ENCODE measurements at places on chromosomes 4 and X.

DNA sequence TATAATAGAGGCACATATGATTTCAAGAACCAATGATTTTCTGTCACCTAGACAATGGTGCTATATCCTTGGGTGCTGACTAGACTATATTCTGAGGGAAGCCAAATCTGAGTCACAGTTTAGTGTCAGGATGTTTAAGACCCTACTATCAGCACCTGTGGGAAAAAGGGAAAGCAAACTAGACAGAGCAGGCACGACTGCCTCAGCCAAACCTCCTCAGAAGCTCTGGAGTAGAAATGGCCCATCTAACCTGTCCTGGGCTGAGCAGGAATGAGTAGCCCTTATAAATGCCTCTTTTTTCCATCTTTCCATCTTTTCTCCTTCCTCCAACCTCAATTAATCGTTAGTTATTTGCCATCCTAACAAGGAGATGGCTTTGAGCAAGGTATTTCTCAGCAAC, 80.4 kb upstream of the TECRL start:
- no peak for DNase-seq

DNA sequence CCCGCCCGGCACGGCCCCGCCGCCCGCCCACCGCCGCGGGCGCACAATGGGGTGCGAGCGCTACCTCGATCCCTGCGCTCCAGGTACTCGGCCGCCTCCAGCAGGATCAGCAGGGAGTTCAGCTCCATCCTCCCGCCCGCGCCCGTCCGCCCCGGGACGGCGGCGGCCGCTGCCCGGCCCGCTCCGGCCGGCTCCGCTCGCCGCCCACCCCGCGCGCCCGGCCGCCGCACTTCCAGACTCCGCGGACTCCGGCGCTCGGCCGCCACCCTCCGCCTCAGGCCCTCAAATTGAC, at the start of gene MXD4:
MXD4 (minus strand) TSS at position 257 of the 292 bp plus-strand sequence; CDS start at position 128, 129 bp downstream.
- no peak for DNase-seq

- no peak for DNase-seq
Observed at GRCh38 chrX:149079805-149080406, 425.2 kb downstream of the IDS start.

- DNase-seq = peak; percentile 81
Observed at GRCh38 chrX:69556060-69557011, 52.2 kb downstream of the NALF2 start.

DNA sequence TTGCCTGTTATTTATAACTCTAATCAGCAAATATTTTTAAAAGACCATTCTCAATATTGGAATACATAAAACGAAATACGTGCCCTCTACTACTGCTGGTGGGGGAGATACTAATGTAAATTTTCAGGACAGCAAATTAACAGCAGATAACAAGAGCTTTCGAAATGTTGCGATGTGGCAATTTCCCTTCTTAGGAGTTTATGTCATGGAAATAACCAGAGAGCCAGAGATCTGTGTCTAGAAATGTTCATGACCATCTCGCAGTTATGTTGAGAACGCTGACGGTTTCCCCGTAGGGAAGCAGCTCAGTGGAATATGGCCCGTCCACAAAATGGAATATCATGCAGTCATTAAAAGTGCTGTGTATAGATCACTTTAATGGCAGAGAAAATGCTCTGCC, 238.4 kb upstream of the PSAPL1 start:
- no peak for DNase-seq

GRCh38 chrX:133473451-133473850, 58.2 kb upstream of the GPC4 start:
- peak; percentile 38 for DNase-seq

DNA sequence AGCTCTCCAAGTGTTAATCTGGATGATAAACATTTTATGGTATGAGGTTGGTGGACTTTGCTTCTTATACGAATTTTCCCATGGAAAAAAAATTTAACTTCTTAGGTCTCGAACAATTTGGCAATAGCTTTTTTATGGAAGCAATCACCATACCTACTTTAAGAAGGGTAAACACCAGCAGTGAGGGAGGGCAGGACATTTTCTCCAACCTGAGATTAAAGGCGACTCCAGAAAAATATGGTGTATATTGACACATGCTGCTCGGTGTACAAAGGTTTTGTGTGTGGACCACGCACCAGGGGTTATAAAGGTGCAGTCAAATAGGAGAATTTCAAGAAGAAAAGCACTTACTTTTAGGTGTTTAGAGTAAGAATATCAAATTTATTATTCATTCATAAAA, 34.2 kb upstream of the SULT1E1 start:
- no peak for DNase-seq

GRCh38 chrX:148523303-148524080, 23.1 kb downstream of the AFF2 start:
- DNase-seq = no peak

- no peak for DNase-seq
Observed at GRCh38 chrX:154657226-154657805, 3.9 kb upstream of the CTAG2 start.

GRCh38 chr4:2879026-2879425, 35.4 kb downstream of the ADD1 start:
- no peak for DNase-seq

- peak; percentile 34 for DNase-seq
Observed at GRCh38 chr4:137253949-137254348, 278.3 kb downstream of the PCDH18 start.

- no peak for DNase-seq
Observed at GRCh38 chrX:55731826-55732225, 14.3 kb downstream of the RRAGB start.

DNA sequence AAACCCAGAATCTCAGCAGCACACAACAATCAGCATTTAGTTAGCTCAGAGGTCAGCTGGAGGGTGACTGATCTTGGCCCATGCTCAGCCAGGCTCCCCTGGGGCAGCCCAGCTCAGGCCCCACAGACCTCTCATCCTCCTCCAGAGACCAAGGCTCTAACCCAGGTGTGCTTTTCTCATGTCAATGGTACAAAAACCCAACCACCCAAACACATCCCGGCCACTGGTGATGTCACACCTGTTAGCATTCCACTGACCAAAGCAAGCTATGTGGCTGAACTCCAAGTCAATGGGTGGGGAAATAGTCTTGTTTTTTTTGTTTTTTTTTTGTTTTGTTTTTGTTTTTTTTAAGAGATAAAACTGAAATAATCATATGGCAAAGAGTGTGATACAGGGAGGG, 77.5 kb downstream of the CYTL1 start:
- no peak for DNase-seq

- DNase-seq = no peak
Observed at GRCh38 chr4:138307319-138307718, 65.2 kb upstream of the SLC7A11 start.

GRCh38 chr4:151930372-151930771, 169.6 kb upstream of the GATB start:
- no peak for DNase-seq

DNA sequence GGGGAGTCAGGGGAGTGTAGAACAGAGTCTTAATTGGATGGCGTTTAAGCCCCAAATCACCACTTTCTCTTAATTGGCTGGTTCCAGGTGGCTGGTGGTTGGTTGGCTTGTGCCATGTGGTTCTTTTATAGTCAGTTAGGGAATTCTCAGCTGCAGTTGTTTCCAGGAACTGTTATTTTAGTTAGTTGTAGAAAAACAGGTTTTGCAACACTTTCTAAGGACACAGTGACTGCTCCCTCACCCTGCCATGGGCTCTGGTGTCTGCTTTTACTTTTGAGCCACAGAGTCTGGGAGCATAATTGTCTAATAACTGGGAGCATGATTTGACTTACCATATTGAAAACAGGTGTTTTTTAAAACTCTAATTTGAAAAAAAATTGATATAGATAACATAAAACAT, 75.8 kb upstream of the PCDH18 start:
- DNase-seq = peak; percentile 2

DNA sequence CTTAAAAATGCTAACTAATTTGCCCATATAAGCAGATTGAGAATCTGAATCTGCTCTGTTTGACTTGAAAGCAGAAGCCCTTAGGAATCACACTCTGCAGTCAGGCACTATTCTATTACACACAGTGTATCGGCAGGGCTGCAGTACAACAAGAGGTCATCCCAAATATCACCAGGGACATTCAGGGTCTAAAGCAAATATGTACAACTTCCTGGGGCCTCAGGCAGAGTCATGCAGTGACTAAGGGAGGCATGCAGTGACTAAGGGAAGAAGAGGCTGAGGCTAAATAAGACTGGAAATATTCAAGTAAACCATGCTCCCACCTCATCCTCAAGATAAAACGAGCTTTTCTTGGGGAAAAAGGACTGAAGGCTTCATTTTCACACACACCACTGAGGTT, 20.9 kb downstream of the MAPK10 start:
- peak; percentile 87 for DNase-seq

DNA sequence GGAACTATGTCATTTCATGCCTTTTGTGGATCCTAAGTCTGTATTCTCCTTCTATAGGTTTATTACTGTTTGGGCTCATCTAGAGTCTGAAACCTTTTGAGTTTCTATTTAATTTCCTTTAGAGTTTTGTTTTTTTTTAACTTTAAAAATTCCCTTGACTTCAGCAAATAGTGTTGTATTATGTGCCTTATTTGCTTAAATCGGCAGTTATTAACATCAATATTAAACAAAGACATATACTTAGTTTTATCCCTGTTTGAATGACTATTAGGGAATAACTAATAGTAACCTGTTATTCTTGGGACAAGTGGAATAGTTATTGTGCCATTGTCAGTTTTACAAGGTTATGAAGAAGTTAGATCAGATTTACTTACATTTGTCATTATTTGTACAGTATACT, 112.8 kb upstream of the NUDT6 start:
- DNase-seq = no peak

DNA sequence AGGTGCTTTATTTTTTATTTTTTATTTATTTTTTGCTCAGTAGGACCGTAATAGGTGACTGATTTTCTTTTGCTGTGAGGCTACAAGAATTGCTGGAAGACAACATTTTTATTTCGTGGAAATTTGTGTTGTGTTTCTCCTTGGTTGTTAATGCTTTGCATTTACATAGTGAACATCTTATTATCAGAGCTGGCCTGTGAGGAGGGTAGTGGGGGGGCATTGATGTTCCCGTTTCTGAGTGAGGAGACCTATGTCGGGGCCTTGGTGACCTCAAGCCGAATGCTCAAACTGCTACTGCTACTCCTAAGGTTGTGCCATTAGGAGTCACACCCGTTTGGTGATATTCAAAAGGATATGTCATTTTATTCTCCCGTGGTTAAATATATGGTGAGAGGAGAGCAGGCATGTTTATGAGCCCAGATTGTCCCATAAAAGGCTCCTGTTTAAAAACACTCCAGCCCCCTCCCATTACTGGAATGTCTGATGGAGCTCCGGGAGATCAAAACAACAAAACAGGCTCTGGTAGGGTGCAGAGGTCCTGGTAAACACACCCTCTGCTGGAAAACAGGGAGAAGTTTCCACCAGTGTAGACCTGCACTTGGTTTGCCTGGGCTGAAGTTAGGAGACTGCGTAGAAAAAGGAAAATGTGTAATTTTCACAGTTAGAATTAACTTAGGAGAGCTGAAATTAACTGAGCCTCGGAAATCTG, 5.6 kb downstream of the PDGFRA start:
- peak; percentile 17 for DNase-seq

DNA sequence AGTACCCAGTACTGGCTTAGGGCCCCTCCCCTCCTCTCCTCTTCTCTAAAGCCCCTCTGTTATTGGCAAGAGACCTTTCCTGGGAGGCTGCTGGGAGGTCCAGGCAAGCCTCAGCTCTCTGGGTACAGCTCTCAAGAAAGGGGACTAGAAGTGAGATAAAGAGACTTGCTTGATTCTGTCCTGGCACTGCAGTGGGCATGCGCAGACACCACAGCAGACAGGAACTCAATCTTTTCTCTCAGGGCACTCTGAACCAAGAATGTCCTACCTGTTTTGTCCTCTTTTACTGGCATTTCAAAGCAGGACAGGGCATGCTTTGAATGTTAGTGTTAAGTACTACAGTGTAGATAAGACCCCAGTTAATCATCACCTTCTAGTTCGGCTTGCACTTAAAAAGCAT, 74.9 kb downstream of the NYX start:
- no peak for DNase-seq

DNA sequence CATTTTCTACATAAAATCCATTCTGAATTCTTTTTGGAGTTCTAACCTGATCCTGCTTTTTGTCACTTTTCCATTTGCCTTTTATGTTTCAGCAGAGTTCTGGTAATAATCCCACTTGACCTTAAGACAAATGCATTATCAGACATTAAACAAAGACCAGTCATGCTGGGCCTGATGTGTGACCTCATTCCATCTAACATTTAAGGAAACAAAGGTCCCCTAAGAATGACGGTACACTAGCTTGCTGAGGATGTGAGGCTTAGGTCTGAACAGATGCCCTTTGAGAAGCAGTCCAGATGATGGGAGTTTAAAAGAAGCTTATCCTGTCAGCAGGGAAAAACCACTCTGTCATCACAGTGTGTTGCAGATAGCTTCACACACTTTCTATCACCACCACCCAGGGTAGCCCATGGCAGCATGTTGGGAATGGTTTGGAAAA, 38.1 kb upstream of the PDE5A start:
- DNase-seq = no peak

- DNase-seq = peak; percentile 49
Observed at GRCh38 chr4:142348613-142349021, 497.5 kb downstream of the INPP4B start.

DNA sequence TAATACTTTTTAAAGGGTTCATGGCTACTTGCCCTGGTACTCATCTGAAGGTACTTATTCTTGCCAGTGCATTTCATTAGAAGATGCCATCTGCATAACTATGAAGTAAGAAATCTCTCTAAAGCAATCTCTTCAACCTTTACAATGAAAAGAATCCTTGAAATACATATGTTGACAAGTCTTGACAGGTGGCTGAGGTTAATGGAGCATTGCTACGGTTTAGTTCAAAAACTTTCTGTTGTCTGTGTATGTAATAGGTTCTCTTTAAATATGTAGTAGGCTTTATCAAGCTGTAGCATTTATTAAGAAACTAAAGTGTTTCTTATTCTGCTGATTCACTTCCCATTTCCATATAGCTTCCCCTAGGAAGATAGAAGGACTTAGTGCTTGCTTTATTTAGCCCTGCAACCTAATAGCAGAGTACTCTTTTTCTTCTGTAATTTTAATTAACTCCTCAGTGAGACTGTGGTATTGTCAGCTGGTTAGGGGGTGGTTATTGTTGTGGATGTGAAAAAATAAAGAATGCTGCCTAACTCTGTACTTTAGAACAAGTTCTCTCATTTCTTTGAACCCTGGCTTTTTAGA, 39.3 kb downstream of the SLAIN2 start:
- no peak for DNase-seq

DNA sequence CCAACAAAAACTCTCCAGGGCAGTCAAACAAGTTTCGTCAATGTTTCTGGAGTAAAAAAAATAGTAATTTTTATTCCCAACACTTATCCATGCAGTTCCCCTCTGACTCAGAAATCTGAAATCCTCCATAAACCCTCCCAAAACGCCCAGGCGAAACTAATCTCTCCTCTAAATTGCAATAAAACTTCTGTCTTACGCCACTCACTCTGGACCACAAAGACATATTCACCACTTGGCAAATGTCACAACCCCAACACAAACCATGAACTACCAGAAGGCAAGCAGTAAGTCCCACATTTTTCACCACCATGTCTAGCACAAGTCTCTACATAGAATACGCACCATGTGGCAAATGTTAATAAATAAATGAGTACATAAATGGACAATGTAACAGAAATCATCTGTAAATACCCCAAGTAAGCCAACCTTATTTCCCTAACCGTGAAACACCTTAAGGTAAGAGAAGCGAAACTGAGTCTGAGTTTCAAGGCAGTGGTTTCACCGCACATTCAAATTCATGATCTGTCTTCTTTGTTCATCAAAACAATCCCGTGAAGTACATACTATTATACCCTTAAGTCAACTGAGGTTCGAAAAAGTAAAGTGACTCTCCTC, 1.6 kb downstream of the PAPSS1 start:
- DNase-seq = no peak

Measured in renal cortical epithelial cell (primary cell).